A375 (cell line): ENCODE measurements at places on chromosomes 16 and 17. TPM values are rescaled to one million over a fixed set of nuclear protein-coding genes. Genes with fewer than 3 reads are reported as not detected.

The MT1G gene
- not detected in 2 replicates for total RNA-seq

The COPZ2 gene
- 24.2 and 30.2 TPM in 2 replicates for total RNA-seq

The ANKRD40CL gene
- total RNA-seq = not detected in 2 replicates

The OR3A2 gene
- 0.75 and 1.8 TPM in 2 replicates for total RNA-seq

The DNAH2 gene
- total RNA-seq = 4.2 and 8.5 TPM in 2 replicates

The IRX6 gene
- not detected in 2 replicates for total RNA-seq

The VASN gene
- total RNA-seq = 1.6 and 1.9 TPM in 2 replicates

The GPRC5B gene
- total RNA-seq = 1.0 and 2.2 TPM in 2 replicates

The CCL14 gene
- total RNA-seq = not detected in 2 replicates

The SLC25A39 gene
- total RNA-seq = 101 and 121 TPM in 2 replicates

The MED9 gene
- 11.6 and 12.8 TPM in 2 replicates for total RNA-seq

The DPEP2 gene
- not detected in 2 replicates for total RNA-seq

The HOXB7 gene
- total RNA-seq = 9.5 and 13.6 TPM in 2 replicates

The DHRS7C gene
- total RNA-seq = not detected in 2 replicates

The SULT1A4 gene
- total RNA-seq = 6.0 and 6.6 TPM in 2 replicates

The CUEDC1 gene
- 18.5 and 20.0 TPM in 2 replicates for total RNA-seq

The NOTUM gene
- 0.11 TPM in 1 of 2 replicates, not detected in the other for total RNA-seq

The MYH2 gene
- total RNA-seq = not detected in 2 replicates

The CDH15 gene
- total RNA-seq = 0.08 TPM in 1 of 2 replicates, not detected in the other

The FNDC8 gene
- total RNA-seq = not detected in 2 replicates

The HSD11B2 gene
- 1.1 TPM in 1 of 2 replicates, not detected in the other for total RNA-seq

The KRTAP4-11 gene
- not detected in 2 replicates for total RNA-seq

The FBXW10 gene
- not detected in 2 replicates for total RNA-seq

The GCGR gene
- not detected in 2 replicates for total RNA-seq

The CD300H gene
- total RNA-seq = not detected in 2 replicates

The SDK2 gene
- 0.03 and 0.04 TPM in 2 replicates for total RNA-seq

The BEAN1 gene
- total RNA-seq = not detected in 2 replicates

The CD300LB gene
- total RNA-seq = not detected in 2 replicates

The TERB1 gene
- total RNA-seq = not detected in 2 replicates
